ENCODE measurements at places on chromosomes 5 and 9.

GRCh38 chr5:179314606-179315355 is 30.5 kb downstream of the ADAMTS2 start:
- no peak for DNase-seq

- no peak for DNase-seq
Measured at GRCh38 chr5:10063997-10064396, 185.7 kb downstream of the ATPSCKMT start.

GRCh38 chr5:91132550-91132949 is 250.6 kb downstream of the ARRDC3 start:
- DNase-seq, result no peak

GRCh38 chr9:31629292-31629691 is 755.2 kb upstream of the ACO1 start:
- no peak for DNase-seq

- no peak for DNase-seq
Measured at GRCh38 chr5:146630472-146630871, 114.5 kb upstream of the GPR151 start.

GRCh38 chr5:103562453-103563157 is at the start of gene NUDT12:
Gene NUDT12, minus strand, starts transcription at chr5:103562789. Its CDS starts 2,541 bp downstream, at chr5:103560248.
- peak; percentile 10 for DNase-seq

- no peak for DNase-seq
Measured at GRCh38 chr5:90875456-90875855, 316.9 kb downstream of the ADGRV1 start.

GRCh38 chr9:71743882-71744281 is 24.4 kb downstream of the CEMIP2 start:
- DNase-seq, result no peak

GRCh38 chr5:135952683-135953082 is 2.1 kb downstream of the LECT2 start:
- no peak for DNase-seq

GRCh38 chr9:2810420-2811075 is 33.3 kb downstream of the PUM3 start:
- no peak for DNase-seq

GRCh38 chr5:142671266-142671665 is 14.6 kb downstream of the FGF1 start:
- DNase-seq, result no peak

- DNase-seq, result no peak
Measured at GRCh38 chr5:77607324-77607723, 31.2 kb downstream of the OTP start.

- DNase-seq, result no peak
Measured at GRCh38 chr5:117759849-117760499, 1185.4 kb upstream of the SEMA6A start.

DNA sequence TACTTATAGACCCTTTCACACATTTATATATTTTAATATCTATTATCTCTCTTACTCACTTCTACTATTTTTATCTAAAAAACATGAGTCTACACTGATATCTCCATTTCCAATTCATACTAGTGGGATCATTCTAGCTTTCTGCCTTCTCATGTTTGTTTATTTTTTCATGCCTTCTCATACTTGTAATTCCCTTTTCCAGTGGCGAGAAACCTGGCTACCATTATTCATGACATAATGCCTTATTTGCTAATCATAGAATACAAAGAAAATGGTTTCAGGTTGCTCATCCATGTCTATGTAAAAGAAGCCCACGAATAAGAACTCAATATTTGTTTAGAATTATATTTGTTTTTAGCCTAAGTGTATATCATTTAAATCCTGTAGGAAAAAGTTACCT is 232.7 kb upstream of the ACTBL2 start:
- DNase-seq, result no peak

DNA sequence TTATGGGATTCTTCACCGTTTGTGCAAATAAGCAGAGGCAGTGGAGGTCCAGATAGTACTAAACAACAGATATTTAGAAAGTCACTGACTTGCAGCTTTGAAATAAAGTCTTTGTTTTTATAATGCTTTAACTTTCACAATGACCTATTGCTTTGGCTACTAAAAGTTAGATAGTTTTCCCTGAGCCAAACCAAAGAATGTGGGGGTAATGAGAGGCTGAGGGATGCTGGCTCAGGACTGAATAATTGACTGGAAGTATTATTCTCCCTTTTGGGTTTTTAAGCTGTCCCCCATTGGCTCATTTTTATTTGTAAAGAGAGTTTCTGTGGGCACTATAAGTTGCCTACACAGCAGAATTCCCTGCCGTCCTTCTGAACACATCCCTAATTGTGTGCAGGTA is 99.2 kb upstream of the ACTBL2 start:
- DNase-seq, result no peak

DNA sequence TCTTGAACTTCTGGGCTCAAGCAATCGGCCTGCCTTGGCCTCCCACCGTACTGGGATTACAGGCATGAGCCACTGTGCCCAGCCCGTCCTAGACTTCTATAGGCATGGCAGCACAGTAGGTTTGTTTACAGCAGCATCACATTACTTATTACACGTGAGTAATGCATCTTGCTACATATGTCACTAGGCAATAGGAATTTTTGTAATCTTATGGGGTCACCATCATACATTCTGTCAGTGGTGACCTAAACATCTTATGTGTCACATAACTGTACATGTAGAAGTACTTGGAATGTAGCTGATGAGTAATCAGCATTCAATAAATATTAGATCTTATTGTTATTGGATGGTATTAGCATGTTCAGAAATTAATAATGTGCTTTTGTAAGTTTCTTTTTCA is 22.9 kb upstream of the ABCA1 start:
- no peak for DNase-seq

DNA sequence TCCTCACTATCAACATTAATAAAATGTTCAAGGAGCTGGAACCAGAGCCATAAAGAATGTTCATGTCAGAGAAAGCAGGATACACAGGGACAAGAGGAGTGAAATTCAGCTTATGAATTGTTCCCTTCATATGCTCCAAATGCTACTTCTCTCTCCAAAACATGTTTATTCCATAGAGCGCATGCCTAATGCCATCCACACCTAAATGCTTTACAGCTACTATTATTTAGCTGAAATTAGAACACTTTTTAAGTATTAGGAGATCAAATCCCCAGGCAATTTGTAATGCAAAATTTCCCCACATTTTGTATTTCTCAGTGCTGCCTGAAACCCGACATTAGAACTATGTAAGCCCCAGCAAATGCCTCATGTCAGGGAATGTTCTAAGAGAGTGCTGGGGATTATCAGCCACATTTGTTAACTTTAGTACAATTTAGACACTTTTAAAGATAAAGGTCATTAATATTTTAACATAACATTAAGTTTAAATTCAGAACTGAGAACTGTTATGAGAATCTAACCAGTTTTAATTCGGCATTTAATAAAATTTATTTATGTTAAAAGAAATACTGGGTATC is 75.5 kb downstream of the PPP2R2B start:
- DNase-seq, result no peak

GRCh38 chr5:142597546-142598337 is 88.1 kb downstream of the FGF1 start:
- no peak for DNase-seq

- DNase-seq, result no peak
Measured at GRCh38 chr9:34412336-34412735, 35.6 kb upstream of the MYORG start.

DNA sequence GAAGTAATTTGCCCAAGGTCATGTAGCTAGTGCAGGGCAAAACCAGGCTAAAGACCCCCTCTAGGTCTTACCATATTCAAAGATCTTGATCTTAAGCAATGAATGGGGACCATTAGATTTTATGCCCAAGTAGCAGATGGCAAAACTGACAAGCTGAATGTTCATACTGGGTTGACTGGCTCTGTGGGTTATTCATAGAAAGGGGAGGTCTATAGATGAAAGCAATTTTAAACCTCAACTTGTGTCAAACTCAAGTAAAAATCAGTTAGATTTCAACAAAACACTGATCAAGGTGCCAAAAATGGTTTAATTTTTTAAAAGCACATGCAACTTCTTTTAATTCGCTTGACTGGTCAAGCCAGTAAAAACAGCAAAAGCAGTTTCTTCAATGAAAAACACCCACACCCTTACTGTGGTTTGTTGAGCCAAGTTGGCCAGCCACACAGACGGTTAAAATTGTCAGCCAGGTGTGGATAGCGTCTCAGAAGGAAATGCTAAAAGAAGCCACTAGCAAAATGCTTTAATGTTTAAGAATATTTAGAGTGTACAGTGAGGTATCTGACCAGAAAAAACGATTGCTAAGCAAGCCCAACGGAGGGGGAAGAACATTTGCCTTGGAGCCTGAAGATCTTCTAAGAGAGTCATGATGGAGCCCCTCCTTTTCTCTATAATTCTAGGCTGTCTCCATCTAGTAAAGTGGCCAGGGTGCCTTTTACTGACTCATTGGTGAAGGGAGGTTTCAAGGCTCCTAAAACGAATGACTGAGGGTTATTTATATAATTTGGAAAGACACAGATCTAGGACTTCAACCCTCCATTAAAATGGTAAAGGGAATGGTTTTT is 539.6 kb upstream of the CLINT1 start:
- no peak for DNase-seq

DNA sequence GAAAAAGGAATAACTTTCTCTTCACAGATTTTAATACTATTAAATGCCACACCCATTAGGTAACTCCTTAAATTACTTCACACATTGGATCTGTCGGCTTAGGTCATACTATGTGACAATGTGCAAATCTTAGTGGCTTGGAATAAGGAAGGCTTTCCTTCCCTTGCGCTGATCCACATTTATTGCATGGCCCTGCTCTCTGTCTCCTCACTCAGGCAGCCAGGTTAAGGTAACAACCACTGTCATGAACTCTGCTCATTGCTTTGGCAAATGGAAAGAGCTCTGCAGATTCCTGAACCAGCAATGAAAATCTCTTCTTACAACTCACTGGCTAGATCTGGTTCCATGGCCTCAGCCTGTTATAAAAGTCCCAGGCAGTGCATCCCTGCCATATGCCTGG is 121.9 kb upstream of the NFIB start:
- DNase-seq, result no peak

DNA sequence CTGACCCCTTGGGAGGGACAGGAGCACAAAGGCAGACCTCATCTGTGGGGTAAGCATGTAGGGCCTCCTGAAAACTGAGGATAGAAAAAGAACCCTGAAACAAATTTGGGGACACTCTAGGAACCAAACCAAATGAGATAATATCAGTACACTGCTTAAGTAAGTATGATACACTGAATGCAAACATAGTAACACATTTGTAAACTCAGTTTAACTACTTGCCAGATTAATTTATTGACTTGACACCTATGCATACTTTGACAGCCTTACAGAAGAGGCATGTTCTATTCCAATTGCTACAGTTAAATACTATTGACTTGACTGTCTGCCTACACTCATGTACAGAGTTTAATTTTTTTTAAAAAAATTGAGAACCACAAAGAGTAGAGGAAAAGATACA is 1070.8 kb upstream of the SEMA6A start:
- DNase-seq, result no peak

- no peak for DNase-seq
Measured at GRCh38 chr5:123207852-123208251, 118.8 kb downstream of the PRDM6 start.

All from activated gamma-delta T cell treated with anti-CD3 and anti-CD28 coated beads, Interleukin-2, amount 50 U/mL, for 16 hours (primary cell).